ENCODE measurements at places on chromosomes 5 and 9.

DNA sequence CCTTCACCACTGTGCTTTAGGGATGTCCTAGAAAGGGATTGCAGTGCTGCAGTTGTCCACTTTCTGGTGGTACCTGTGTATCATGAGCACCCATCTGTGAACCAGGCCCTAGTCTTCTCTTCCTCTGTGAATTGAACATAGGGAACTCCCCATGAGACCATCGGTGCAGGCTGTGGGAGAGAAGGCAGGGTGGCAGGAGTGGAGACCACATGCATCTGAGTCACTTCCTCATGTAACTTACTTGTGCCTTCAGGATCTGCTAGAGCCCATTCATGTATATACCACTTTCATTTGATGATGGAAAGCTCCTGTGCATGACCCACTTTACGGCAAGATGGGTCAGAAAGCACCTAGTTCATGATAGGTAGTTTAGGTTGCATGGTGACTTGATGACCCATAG, 478.1 kb upstream of the CDH9 start:
- DNase-seq = no peak

DNA sequence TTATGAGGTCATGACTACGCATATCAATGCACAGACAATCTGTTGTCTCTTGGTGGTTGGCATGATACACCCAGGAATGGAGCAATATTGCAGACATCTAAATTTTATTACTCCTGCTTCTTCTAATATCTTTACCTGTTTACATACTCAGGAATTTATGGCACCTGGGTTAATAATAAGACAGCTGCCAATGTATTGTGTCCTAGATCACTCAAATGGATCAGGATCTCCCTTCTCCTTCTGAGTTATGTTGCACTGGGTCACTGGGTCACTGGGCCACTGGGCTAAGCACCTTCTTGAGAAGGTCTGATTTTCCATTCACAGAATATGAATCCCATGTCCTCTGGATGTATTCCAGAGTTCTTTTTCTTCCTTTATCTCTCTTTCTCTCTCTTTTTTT, 41.8 kb downstream of the CCL28 start:
- no peak for DNase-seq

- no peak for DNase-seq
These were observed 15.3 kb upstream of the NOL6 start for GRCh38 chr9:33489066-33489465.

DNA sequence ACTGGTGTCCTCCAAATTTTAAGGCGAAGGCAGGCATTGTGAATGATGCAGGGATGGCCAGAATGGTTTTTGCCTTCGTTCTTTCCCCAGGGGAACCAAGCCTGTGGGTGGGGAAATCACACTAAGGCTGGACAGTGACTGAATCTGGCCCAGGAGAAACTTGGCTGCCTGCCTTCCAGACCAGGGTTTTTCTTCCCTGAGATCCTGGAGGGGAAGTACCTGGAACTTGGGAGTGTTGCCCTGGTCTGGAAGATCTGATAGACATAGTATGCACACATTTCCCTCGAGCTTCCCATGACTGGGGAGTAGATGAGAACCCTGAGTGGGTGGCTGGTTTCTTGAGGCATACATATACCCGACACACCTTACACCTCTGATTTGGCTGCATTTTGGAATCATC, 664 bp upstream of the IL11RA start:
- DNase-seq = no peak

DNA sequence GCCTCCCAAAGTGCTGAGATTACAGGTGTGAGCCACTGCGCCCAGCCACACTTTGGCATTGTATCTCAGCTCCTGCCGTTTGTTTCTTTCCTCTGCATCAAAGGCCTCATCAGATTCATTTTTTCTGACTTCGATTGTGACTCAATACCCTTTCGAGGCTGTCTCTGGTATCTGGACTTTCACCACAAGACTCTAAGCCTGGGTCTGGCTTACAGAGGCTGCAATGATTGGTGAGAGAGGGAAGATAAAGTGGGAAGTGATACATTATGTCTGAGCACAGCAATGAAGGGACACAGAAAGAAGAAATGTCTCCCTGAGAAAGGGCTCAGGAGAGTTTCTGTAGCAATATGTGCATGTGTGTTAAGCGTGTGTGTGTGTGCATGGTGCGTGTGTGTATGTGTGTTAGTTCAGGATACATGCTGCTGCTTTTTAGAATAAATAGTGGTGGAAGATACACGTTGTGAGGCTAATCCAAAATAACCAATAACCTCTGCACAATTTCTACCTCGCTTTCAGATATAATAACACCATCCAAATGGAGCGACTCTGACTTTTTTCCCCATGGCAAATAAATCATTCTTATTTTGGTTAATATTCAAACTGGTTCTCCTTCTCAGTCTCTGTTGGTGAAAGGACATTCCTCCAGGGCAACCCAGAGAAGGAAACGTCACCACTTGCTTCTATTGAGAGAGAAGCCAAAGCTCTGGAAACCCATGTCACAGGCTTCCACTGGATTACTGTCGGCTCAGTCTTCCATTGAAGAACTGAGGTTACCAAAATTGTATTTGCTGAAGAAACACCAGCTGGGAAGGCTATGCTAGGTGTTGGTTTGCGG, 8.1 kb upstream of the DAB2 start:
- DNase-seq = no peak

GRCh38 chr5:41161271-41161670, 52.1 kb downstream of the C6 start:
- no peak for DNase-seq

Measured in cortex of kidney (tissue), 1 donor.